CD4-positive, alpha-beta T cell treated with Interferon gamma for 1 hour (primary cell): ENCODE measurements at places on chromosomes 6 and 20.

- no peak for DNase-seq
Measured at GRCh38 chr6:169145991-169146501, 107.6 kb downstream of the THBS2 start.

DNA sequence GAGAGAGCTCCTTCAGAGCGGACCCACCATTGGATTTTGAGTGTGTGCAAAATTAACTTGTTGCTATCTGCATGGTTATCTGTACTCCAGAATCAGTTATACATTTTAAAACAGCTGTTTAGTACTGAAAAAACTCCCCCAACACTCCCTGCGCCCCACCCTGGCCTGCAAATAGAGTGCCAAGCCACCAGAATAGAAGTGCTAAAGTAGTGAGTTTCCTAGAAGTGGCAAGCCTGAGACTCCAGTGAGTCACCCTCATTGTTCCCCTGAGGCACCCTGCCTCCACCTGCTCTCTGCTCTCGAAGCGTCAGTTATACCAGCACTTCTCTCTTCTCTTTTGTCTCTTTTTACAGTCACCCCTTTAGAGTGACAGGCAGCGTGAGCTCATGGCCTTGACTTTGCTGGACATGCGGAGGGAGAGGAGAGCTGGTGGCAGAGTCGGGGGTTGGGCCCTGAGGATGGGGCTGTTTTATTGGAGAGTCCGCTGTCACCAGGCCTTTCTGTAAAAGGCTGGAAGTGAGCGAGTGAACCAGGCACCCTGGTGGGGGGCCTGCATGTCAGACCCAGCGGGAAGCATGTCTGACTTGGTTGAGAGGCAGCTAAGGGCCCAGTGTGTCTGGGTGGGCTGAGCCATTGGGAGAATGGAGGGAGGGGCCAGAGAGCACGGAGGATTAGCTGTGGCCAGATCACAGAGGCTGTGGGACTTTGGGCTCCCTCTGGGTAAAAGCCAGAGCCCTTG is 10.4 kb downstream of the IGF2R start:
- peak; percentile 60 for DNase-seq

GRCh38 chr20:49749625-49750024 is 35.9 kb upstream of the B4GALT5 start:
- DNase-seq, result no peak

GRCh38 chr6:115441651-115442050 is 619.0 kb downstream of the FRK start:
- DNase-seq, result no peak

DNA sequence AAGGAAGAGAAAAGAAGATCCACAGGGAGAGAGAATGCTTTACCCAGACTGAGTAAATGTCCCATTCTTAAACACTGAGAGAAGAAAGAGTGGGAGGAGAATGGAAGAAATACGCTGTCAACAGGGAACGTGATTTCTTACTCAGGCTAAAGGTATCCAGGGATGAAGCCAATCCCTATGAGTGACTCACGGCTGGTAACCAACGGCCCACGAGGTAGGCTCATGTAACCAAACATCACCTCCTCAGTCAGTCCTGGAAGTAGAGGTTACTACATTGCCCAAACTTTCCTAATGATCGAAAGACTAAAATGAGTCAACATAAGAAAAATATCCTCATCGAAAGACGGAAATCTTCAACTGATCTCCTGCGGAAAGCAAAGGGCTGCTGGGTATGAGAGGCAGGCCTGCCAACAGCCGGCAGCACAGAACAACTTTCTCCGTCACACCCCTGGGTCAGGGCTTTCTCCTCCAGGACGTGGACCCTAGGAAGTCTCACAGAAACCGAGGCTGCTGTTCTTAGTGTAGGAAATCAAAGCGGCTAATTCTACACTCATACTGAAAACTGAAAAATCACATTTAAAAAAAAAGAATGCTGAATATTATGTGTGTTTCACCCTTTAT is 292.6 kb downstream of the GMDS start:
- DNase-seq, result no peak

GRCh38 chr6:111772381-111772780 is 100.9 kb downstream of the FYN start:
- DNase-seq, result no peak

DNA sequence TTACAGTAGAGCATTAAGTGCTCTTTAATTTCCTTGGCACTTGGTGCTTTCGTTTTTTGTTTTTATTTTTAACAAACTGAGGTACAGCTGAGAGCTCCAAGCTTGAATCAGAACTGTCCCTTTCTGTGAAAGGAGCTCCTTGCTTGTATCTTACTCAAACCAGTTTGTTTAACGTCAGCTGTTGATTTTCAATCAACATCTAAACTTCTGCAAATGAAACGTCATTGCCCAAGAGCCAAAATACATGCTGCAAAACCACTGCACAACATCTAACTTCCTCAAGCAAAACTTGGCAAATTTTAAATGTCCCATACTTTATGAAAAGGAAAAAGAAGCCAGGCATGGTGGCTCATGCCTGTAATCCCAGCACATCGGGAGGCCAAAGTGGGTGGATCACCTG is 15.2 kb downstream of the VNN2 start:
- DNase-seq, result no peak

- no peak for DNase-seq
Measured at GRCh38 chr6:89975366-89975765, 81.1 kb downstream of the GJA10 start.

- no peak for DNase-seq
Measured at GRCh38 chr6:141140905-141141304, 991.8 kb upstream of the GJE1 start.

GRCh38 chr6:44238687-44239350 is 8.1 kb upstream of the HSP90AB1 start:
- DNase-seq, result no peak

DNA sequence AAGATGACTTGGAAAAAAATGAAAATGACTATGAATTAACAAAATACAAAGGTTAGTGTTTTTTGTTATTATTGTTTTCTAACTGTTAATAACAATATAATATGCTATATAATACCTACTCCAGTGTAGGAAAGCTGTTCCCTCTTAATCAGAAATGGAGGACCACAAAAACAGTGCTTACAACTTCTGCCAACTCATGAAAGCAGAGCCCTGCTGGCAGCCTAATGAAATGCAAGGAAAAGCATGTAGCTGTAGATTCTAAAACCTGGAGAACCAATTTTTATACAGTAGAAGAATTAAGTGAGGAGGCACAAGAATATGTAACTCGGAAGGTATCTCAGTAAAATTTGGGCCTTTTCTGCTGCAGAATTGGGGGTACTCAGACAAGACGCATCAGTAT is 29.4 kb downstream of the PHIP start:
- no peak for DNase-seq

GRCh38 chr20:6533351-6533750 is 234.1 kb upstream of the BMP2 start:
- DNase-seq, result no peak

GRCh38 chr6:132085731-132086130 is 134.6 kb upstream of the CCN2 start:
- no peak for DNase-seq

GRCh38 chr6:110682460-110682853 is 132.8 kb downstream of the CDK19 start:
- DNase-seq, result peak; percentile 53

GRCh38 chr6:18431581-18431980 is 44.4 kb downstream of the RNF144B start:
- no peak for DNase-seq

DNA sequence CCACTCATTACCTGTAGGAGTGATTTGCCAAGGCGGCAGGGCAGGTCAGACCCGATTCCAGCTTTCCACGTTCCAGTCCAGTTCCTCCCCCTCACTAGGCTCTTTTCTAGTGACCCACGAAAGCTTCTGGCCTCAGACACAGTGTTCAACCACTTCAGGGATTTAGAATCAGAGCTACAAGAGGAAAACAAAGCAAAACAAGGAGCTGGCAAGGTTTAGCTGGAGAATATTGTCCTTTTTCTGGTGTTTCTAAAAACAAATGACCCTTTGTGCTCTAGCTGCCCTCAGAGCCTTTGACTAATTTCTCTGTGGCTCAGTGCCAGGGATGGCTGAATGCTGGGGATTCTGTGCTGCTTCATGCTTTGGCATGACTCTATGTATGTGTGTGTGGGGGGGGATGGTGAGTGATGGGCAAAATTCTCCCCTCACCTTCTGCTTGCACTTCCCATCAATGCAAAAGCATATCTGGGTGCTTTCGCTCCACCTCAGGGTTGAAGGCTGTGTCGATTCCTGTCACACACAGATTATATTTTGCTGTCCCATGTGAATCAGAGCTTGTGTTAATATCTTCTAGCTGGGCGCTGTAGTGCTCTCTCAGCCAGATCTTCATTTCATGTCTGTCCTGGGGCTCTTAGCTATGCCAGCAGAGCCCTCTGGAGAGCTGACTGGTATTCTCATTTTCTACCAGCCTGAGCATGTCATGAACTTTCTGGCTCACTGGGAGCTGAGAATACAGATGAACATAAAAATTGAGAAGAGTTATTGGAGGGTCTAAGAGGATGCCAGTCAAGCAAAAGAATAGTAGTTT is 19.3 kb upstream of the NEDD9 start:
- no peak for DNase-seq

DNA sequence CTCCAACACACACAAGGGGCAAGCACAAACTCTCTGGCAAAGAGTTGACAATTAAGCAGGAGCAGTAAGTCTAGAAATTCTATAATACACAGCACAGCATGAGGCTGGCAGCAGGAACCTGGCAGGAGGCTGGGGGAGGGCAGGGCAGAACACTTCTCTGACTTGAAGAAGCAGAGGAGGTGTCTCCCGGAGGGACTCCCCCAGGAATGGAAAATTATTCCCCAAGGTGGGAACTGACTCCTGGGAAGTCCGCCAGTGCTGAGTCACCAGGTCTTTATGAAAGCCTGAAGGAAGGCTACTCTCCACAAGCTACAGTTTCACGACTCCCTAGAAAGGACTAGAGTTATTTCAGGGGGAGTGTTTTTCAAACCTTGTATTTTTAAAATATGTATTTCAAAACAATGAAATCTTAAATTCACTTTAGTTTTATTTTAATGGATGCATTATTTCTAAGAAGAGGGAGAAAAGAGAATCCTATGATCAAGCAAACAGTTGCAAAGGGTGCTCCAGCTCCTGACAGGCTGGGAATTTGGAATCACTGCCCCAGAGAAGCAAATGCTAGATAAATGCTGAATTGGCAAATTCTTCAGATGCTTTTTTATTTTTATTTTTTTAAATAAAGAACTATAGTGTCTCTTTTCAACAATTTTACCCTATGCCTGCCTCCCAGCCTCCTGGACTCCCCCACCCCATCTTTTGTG is 192.8 kb downstream of the LY86 start:
- no peak for DNase-seq

- DNase-seq, result no peak
Measured at GRCh38 chr6:132405143-132405915, 4.1 kb upstream of the MOXD1 start.

DNA sequence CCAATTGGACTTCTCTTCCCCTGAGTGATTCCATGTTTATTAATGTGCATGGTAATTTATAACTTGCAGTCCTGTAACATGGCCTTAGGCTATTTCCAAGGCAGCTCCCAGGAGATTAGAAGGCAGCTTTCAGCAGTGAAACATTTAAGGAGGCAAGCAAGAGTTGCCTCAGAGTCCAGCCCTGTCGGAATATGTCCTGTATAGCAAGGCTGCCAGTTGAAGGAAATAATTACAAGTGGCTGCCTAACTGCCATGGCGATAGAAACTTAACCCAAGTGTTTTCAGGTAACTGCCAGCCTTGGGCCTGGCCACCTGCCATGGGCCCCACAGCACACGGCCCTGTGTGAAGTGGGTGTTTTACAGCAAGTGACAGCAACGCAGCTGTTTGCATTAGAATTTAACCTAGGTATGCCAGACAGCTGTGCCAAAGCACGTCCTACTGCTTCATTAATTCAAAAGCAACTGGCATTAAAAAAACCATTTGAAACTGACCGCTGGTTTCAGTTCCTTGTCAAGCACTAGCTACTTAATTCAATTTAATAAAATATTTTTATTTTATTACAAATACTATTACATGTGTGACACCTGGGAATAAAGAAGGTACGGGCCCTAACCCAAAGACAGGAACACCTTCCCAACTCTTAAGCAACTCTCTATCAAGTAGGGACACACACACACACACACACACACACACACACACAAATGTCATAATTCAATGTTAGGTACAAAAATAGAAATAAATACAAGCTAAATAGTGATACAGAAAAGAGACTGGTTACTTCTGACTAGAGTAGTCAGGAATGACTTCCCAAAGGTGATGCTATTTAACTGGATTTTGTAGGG is 151.8 kb upstream of the HEY2 start:
- DNase-seq, result no peak

- no peak for DNase-seq
Measured at GRCh38 chr20:44572551-44573500, 9.6 kb upstream of the PKIG start.

- no peak for DNase-seq
Measured at GRCh38 chr20:39574061-39574460, 611.9 kb downstream of the DHX35 start.

- no peak for DNase-seq
Measured at GRCh38 chr20:35625584-35626385, 10.2 kb downstream of the SPAG4 start.

GRCh38 chr20:50568549-50568942 is 58.4 kb downstream of the PTPN1 start:
- no peak for DNase-seq

- DNase-seq, result no peak
Measured at GRCh38 chr6:87919001-87919400, 128.6 kb upstream of the SPACA1 start.

DNA sequence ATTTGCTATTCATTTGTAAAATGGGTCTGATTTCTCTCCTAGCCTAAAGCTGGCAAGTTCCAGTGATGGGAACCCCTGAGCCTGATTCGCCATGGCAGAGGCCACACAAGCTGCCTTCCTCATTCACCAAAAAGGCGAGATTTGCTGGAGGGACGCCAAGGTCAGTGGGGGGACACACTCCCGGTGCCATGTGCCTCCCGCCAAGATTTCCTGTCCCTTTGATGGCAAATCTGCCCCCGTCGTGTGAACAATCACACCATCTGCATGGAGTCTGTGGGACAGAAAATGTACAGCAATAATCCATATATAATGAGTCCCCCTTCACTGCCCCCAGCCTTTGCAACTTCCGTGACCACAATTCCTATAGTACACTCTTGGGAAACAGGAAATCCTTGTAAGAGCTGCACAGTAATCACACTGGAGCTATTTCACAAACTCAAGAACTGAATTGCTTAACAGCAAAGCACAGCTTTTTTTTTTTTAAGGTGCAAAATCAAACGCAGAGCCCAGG is 15.7 kb upstream of the IGF2R start:
- no peak for DNase-seq
